ENCODE measurements at places on chromosomes 11 and 22.

GRCh38 chr11:91047882-91048281 is 825.0 kb upstream of the CHORDC1 start:
- no peak for DNase-seq

- DNase-seq = no peak
These were observed 113.9 kb downstream of the CCDC81 start for GRCh38 chr11:86488553-86488952.

DNA sequence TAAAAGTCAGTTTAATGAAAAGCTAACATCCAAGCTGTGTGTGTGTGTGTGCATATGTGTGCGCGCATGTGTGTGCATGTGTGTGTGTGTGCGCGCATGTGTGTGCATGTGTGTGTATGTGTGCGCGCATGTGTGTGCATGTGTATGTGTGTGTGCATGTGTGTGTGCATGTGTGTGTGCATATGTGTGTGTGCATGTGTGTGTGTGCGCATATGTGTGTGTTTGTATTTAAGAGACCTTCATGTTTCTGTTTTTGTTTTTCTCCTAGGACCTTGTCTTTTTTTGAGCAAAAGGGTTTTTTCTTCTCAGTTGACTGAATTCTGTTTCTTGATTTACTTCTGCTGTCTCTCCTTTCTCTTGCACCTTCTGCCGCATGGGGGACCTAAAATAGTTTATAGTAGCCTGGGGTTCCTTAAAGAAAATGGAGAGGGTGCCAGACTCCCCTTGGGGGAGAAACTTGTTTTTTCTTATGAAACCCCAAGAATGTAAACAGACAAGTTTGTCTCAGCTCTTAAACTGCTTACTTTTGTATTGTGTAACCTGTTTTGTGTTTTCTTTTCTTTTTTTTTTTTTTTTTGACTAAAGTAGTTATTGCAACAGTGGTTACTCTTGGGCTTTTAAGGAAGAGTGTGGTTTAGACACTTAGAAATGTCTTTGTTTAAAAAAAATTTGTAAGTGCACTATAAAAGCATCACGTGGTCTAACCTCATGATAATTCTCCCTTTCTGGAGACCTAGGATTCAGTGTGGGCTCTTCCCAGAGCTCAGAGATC is 53.0 kb downstream of the OSBPL5 start:
- no peak for DNase-seq

DNA sequence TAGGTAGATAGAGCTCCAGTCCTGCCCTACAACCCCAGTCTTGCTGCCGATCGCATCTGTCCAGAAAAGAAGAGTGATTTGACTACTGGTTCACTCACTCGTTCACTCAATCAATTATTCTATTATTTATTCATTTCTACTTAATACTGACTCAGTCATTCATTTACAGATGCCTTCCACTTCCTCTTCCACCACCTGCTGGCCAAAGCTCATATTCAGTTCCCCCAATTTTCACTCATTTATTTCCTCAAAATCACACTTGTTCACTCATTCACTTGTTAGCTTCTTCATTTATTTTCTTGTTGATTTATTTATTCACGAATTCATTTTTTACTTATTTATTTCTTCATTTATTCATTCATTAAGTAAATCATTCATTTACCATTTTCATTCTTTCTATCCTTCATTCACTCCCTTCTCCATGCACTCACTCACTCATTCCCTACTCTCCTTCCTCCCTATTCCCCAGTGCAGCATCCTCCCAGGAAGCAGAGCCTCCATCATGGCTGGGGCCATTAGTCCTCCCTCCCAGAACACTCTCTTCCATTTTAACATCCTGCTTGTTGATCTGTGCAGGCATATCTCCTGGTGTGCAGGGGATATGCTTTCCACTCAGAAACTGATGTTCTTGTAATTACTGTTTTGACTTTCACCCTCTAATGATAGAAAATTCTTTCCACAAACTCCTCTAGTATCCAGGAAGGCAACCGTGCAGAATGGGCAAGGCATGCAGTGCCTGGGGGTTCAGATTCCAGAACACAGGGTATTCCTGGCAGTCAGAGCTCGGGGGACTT is 281.0 kb downstream of the TENM4 start:
- no peak for DNase-seq

- DNase-seq = no peak
These were observed 48.8 kb upstream of the TOP3B start for GRCh38 chr22:22031183-22031945.

- no peak for DNase-seq
These were observed 64.7 kb downstream of the FCHSD2 start for GRCh38 chr11:73077454-73077853.

DNA sequence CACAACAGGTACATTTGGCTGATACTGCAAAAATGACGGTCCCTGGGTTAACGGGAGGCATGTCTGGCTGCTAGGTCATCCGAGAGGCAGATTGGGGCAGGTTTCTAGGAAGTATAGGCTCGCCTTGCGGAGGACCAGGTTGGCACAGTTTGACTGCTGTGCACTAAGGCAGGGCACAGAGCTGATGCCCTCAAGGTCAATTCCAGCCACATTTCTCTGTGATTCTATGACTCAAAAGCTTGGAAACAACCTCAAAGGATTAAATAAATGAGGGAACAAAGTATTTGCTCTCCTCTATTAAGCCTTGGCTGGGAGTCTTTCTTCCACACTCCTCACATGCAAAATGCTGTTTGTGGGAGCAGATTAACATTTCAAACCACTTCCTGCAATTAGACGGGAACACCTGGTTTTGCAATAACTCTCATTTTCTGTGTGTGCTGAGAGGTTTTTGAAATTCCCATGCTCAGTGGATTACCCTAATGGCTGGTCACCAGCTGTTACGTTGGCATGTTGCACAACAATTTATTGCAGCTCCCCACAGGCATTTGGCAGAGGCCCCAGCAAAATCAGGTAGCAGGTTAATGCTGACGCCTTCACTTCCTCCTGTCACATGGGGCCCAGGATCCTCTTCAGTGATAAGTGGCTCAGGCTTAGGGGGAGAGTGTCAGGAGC is 61.0 kb upstream of the PLET1 start:
- no peak for DNase-seq

- no peak for DNase-seq
These were observed 21.9 kb downstream of the CARS1 start for GRCh38 chr11:3035333-3035732.

GRCh38 chr11:44633641-44634040 is 68.2 kb downstream of the CD82 start:
- no peak for DNase-seq

DNA sequence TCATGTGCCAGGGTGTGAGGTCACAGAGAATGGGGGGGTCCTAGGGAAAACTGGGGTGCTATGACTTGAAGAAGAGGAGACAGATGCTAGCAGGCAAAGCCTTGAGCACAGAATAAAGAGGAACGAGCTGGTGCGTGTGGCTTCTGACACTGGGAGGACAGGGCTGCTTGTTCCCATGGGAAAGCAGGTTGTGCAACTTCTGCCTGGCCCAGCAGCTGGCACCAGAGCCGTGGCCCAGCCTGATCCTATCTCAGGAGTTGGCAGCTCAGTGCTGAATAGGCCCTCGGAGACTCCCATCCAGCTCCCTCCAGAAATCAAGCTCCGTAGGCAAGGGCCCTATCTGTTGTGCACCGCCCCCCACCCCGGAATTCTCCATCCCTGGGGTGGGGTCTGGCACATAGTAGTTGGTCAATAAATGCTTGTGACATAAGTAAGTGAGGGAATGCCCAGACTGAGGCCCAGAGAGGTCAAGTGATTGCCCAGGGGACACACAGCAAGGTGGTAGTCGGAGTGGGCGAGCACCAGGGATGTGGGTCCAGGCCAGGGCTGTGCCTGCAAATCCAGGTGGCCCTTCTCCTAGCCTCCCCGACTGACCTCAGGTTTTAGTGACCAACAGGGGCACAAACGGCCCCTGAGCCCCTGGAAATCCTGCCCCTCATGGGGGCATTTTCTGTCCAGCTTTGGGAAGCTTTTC is 19.5 kb upstream of the FADD start:
- no peak for DNase-seq

DNA sequence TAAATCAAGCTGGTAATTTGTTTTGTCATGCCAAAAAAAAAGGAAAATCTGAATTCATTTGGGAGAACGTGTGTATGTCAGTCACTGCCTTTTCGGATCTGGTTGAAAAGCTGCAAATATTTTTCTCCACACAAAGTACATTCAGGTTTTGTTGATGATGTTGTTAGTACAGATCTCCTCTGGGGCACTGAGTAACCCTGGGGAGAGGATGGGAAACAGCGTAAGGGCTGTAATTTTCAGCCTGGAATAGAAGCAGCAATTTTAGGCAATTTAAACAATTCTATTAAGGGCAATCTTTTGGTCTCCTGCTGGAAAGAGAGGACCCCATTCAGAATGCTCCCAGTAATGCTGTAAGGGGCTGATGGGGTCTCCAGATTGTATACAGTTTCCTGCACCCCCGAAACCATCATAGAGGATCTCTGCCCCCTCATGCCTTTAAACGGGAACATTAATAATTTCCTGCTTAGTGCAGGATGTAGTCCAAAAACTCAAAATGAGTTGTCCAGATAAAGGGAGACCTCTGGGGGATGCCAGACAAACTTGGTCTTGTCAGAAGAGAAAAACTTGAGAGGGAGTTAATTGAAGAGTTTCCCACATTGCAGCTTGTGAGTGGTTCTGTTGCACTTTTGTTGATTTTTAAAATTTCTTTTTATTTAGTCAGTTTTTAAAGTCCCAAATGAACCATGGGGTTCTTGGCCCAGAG is 132.3 kb downstream of the COMMD9 start:
- DNase-seq = no peak

DNA sequence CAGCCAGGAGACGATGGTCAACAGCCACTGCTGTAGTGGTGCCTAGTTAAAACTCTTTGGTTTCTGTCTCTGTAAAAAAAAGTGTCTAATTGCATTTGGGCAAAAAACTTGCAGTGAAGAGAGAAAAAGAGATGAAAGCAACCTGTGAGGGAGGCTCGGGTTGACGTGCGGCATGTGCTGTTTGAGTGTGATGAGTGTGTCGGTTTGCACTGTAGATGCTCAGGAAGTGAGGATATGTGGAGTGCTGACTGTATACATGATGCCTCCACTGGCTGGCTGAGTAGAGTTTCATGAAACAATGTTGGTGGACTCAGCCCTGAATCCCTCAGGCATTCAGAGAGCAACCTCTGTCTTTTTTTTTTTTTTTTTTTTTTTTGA is 4.3 kb upstream of the DGCR6L start:
- no peak for DNase-seq

DNA sequence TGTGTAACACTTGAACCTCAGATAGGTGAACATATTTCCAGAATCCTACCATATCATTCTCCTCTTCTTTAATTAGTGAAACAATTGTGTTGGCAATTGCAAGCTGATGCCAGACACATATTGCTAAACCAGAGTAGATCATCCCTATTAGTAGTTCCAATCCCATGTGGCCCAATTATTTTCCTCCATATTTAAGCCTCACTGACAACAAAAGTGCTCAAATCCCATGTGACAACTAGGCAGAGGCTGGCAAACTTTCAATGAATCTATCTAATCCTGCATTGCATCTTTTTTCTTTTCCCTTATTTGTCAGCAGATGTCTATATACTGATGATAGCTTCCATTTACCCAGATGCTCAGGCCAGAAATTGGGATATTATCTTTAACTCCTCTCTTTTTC is 90.4 kb downstream of the GRIA4 start:
- DNase-seq = no peak

DNA sequence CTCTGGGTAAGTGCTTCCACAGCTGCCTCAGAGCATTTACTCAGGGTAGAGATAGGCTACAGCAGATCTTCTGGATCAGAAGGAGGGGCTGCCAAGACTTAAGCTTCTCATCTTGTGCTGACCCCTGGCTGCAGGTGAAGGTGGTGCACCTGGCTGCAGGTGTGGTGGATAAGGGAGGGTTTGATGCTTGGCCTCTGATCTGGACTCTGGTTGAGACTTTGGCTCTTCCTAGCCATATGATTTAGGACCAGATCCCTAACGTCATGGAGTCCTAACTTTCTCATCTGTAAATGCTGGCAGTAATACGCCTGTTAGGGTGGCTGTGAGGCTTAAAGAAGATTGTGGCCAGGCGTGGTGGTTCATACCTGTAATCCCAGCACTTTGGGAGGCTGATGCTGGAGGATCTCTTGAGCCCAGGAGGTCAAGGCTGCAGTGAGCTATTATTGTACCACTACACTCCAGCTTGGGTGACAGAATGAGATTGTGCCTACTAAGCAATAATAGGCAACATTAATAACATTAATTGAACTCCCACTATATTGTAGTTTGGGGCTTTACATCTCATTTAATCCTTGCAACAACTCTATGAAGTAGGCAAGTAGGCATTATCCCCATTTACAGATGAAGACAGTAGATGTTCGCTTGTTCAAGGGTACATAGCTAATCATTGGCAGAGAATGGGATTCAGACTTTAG is 10.7 kb downstream of the DTX4 start:
- no peak for DNase-seq

GRCh38 chr22:49244466-49245420 is 582.9 kb downstream of the BRD1 start:
- no peak for DNase-seq

DNA sequence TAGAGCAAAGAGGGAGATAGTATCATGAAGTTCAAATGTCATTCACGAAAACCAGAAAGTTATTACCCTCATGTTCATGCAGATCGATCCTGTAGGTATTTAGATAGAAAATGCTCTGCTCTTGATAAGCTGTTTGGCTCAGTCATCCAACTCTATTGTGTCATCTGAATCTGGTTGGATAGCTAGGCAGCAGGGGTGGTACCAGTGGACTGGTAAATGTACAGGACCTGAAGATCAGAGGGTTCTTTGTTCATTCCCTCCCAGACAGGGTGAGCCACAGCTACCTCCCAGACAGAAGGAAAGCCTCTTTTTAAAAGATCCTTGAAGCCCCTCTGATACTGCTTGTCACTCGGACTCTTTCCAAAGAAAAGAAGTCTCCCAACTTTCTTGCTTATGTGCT is 29.8 kb upstream of the DRD2 start:
- no peak for DNase-seq

DNA sequence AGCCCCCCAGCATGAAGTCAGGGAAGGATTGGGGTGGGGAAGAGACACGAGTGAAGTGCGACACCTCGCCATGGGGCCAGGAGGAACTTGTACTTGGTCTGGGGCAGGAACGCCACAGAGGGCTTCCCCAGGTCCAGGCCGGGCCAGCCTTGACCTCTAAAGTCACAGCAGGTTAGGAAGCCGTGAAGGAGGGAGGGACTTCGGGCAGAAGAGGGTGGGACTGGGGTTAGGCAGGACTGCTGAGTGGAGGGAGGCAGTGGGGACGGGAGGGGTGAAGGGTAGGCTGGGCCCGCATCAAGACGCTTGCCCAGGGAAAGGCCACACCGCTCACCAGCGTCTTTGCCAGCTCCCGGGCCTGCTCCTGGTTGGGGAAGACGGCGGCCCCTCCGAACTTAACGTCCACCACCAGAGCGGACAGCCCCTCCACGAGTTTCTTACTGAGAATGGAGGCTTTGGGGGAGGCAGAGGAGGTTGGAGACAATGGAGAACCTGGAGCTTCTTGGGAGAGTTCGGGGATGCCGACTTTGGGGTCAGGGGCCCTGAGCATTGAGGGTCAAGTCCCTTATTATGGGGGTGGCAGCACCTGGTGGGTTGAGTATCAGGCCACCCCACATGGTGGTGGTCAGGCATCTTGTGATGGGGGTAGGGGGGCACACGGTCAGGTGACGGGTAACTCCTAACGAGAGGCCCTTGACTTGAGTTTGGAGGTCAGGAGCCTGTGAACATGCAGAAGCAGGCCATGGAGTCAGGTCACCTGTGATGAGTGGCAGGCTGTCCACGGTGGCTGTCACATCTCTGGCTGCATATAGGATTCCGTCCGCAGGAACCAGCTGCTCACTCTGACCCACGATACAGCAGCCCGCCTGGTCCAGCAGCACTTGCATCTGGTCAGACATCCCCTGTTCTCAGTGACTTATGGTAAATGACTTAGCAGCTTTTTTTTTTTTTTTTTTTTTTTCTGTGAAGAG is 1.7 kb upstream of the SCO2 start:
- DNase-seq = no peak

GRCh38 chr22:45529105-45529504 is 26.4 kb downstream of the FBLN1 start:
- no peak for DNase-seq

All from activated naive CD8-positive, alpha-beta T cell treated with anti-CD3 and anti-CD28 coated beads, Interleukin-2, amount 50 U/mL, for 16 hours (primary cell).